ENCODE measurements at places on chromosomes 11 and 22.

GRCh38 chr11:57391539-57391938, 1.1 kb upstream of the PRG2 start:
- no peak for ATAC-seq

DNA sequence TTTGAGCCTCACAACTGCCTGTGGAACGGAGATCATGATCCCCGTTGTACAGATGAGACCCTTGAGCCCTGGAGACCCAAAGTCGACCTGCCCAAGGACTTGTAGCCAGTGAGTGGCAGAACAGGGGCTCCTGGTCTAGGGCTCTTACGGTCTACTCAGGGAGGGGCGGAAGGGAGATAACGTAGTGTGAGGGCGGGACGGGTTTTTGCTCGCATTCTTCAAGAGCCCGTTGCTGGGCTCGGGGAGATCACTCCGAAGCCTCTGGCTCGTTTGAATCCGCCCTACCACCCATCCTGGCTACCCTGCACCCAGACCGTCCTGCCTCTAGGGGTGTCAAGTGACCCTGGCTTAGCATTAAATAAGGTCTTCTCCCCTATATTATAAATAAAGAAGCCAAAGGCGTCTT, 639 bp downstream of the CRY2 start:
- ATAC-seq: peak; percentile 9

- no peak for ATAC-seq
These were observed 183.9 kb downstream of the DBX1 start for GRCh38 chr11:19976281-19976941.

GRCh38 chr11:87444993-87445392, 407.3 kb downstream of the TMEM135 start:
- ATAC-seq: no peak

DNA sequence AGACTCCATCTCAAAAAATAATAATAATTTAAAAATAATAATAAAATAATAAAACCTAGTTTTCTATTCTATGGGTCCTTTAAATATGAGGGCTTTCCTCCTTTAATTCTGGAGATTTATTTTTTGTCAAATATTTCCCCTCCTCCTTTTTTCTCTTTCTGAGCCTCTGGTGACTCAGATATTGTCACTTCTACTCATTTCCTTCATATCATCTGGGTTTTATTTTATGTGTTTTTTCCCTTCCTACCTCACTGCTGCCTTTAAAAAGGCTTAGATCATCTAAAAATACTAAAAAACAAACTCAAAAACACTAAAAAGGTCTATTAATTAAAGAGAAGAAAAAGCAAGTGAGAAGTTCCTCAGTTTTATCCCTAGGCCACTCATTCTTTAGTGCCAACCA, 138.9 kb downstream of the SPON1 start:
- peak; percentile 46 for ATAC-seq

GRCh38 chr11:12961615-12962014, 47.5 kb upstream of the RASSF10 start:
- ATAC-seq: no peak

DNA sequence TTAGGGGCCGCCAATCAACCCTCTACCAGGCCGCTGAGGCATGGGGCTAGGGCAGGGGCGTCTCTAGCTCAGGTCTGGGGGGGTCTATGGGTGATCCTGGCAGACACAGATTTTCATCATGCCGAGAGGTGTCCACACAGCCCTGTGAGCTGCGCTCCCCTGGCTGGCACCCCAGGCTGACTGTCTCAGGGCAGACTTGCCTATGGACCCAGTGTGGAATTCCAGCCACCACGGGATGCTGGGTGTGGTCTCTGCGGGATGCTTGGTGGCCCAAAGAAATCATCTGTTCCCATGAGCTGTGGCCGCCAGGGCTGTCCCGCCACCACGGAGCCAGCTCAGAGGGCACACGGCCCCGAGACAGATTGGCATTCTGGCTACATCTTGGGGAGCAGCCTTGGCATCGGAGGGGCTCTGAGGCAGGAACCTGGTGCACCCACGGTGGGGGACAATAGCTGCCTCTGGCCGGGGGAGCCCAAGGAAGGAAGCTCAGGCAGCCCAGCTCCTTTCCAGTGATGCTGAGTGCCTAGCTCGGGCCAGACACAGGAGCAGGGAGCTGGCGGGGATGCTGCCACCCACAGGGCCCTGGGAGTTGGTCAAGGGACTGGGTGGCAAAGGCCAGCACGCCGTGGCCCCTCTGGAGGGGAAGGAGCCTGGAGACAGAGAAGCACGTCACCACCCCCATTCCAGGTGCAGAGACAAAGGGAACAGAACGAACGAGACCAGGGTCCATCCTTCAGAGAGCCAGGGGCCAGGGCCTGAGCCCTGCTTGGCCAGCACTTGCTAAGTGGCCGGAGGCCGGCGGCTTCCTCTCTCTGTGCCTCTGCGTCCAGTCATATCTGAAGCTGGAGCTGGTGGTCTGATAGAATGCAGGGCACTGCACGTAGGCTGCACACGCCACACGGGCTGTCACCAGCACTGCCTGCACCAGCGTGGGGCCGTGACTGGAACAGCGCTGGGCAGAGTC, 64.4 kb upstream of the FGF3 start:
- ATAC-seq: no peak

- ATAC-seq: no peak
These were observed 230.3 kb downstream of the CSNK2A3 start for GRCh38 chr11:11122749-11123148.

DNA sequence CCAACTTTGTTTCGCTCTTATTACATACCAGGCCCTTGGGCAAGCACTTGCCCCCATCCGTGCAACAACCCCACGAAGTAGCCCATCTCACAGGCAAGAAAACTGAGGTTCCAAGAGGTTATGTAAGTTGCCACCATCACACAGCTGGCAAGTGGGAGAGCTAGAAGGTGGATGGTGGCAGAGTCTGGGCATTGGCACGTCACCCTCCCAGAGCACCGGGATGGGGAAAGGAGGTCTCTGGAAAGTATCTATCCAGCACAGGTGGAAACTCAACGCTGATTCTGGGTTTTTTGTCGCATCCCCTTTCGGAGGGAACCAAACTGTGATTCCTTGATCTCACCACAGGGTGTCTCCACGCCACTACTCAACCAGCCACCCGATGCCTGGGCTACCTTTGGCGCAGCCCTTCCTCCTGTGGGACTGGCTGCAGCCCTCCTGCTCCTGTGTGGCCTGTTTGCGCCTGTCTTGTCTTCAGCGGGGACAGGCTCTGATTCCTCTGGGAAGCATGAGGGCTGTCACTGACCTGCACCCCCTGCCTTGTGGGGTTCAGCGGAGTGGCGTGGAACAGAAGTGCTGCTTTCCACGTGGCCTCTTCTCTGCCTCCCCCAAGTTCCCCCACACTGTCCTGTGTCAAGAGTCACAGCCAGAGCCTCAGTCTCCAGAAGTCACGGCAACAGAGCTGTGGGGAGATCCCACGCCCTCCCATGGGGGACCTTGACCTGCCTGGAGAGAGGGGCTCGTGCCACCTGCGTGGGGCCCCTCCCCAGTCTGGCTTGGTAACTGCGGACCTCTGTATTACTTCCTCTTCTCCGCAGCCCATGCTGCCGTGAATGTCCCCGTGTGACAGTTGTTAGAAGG, 34.4 kb upstream of the TRIM29 start:
- ATAC-seq: peak; percentile 22

DNA sequence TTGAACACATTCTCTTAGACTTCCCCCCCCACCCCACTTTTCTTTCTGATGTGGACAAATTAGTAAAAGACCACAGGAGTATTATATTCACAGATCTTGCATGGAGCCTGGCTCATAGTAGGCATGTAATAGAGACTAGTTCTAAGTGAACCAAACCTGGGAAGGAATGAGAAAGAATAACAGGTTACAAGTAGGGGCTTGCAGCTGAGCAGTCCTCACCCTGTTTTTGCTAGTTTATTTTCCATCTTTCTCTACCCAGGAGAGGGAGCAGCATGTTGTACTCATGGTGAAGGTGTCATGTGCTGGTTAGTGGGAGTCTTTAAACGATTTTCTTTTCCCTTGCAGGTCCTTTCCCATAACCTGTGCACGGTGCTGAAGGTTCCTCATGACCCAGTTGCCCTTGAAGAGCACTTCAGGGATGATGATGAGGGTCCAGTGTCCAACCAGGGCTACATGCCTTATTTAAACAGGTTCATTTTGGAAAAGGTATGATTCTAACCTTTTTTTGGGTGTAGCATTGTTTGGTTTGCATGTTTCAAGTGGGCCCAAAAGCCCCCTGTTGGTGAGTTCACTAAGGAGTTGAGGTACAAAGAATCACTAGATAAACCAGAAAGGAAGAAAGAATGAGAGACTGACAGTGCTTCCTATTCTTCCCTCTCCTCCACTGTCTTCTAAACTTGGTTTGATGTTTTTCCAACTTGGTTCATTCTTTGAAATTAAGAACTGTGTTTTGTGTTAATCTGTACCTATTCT, 30.1 kb downstream of the SWAP70 start:
- ATAC-seq: no peak

DNA sequence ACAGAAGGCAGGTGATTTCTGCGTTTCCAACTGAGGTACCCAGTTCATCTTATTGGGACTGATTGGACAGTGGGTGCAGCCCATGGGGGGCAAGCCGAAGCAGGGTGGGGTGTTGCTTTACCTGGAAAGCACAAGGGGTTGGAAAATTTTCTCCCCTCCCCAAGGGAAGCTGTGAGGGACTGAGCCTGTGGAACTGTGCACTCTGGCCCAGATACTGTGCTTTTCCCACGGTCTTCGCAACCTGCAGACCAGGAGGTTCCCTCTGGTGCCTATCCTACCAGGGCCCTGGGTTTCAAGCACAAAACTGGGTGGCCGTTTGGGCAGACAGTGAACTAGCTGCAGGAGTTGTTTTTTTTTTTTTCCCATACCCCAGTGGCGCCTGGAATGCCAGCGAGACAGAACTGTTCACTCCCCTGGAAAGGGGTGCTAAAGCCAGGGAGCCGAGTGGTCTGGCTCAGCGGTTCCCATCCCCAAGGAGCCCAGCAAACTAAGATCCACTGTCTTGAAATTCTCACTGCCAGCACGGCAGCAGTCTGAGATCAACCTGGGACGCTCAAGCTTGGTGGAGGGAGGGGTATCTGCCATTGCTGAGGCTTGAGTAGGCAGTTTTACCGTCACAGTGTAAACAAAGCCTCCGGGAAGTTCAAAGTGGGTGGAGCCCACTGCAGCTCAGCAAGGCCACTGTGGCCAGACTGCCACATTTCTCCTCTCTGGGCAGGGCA, 97.2 kb downstream of the JRKL start:
- no peak for ATAC-seq

DNA sequence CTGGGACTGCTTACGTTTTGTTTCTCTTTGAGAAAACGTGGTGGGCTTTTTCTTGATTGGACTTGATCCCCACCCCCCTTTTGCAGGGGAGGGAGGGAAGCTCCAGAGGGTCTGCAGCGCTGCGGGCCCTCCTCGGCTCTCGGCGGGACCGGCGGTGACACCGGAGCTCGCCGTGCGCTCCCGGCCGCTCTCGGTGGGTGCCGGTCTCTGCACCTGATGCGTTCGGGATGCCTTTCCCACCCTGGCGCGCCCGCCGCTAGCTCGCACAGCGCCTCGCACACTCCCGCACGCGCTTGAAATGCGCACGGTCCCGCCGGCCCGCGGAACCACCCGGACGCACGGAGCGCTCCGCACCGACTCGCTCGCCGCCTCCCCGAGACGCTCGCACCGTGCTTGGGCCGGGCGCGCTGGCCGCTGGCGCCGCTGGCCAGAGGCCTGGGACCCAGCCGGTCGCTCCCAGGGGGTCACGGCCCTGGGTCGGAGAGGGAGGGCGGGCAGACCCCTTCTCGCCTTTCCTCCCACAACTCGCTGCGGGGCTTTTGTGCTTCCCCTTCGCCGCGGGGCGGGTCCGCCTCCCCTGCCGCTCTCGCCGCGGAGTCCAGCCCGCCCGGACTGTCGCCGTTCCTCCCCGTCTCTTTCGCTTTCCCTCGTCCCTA, 1.0 kb downstream of the ZBTB16 start:
- ATAC-seq: peak; percentile 28

DNA sequence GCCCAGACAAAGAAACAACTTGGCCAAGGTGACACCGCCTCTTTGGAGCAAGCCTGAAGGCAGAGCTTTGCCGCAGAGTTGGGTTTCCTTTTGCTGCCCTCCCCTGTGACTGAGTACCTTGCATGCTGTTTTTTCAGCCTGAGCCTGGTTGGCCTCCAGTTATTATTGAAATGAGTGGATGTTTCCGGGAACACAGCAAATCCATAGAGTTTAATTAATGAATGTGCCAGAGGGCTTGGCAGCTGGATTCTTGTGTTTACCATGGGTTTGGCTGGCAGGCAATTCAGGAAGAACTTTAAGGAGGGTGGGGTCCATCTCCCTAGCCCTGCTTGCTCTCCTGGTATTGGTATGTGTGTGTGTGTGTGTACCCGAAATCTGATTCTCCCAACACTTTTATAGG, 65.6 kb upstream of the CRYBB3 start:
- ATAC-seq: no peak

DNA sequence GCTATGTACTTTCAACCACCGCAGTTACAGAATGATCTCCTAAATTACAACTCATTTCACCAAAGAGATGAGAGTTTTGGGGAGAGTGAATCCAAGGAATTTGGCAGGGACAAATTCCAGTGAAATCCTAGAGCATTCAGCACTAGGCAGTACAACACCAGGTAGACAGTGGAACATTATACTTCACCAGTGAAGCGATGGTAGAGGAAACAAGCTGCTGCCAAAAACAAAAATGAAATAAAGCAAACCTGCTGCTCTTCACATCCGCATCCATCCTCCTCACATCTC, 16.9 kb downstream of the SMCO4 start:
- ATAC-seq: no peak

DNA sequence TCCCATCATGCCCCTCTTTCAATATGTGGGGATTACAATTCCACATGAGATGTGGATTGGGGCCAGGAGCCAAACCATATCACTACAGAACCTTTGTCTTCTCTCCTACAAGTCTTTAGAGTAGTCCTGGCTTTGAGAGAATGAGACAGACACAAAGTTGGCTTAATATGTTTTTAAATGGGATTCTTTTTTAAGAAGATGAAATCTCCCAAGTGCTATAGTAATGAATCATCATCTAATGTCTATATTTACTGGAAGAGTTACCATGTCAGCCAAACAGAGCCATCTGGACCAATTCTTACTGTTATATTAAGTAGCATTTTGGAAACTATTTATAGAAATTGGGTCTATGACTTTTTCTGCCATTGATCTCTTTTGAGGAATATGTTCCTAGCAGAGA, 38.1 kb upstream of the CARD18 start:
- ATAC-seq: no peak

- ATAC-seq: peak; percentile 10
These were observed 17.4 kb downstream of the NPAT start for GRCh38 chr11:108204929-108205499.

- peak; percentile 51 for ATAC-seq
These were observed 31.1 kb downstream of the TMEM45B start for GRCh38 chr11:129846508-129847335.

DNA sequence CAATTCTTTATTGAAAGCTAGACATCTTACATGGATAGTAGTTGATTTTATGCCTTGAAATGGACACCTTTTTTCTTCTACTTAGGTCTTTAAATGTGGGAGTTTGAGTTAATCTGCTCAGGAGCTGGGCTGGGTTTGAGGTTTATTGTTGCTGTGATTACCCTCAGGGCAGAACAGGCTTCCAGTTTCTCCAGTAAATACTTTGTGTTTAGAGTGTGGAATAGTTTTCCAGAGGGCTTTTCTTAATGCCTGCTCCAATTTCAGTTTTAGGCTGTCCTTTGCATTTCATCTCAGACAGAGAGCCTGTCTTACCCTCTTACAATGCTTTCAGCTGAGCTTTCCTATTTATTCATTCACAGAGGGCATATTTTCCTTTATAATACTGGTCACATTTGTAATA, 69.9 kb upstream of the ADORA2A start:
- no peak for ATAC-seq
